ENCODE measurements at places on chromosomes 2 and 18.

- DNase-seq, result no peak
Measured at GRCh38 chr18:34871435-34871834, 161.3 kb downstream of the DTNA start.

GRCh38 chr2:3112131-3112530 is 265.5 kb downstream of the EIPR1 start:
- no peak for DNase-seq

GRCh38 chr2:127570282-127571250 is 35.1 kb downstream of the MYO7B start:
- no peak for DNase-seq

- DNase-seq, result no peak
Measured at GRCh38 chr2:172119089-172119488, 16.4 kb upstream of the DLX2 start.

GRCh38 chr2:19474128-19474527 is 115.7 kb upstream of the OSR1 start:
- no peak for DNase-seq

DNA sequence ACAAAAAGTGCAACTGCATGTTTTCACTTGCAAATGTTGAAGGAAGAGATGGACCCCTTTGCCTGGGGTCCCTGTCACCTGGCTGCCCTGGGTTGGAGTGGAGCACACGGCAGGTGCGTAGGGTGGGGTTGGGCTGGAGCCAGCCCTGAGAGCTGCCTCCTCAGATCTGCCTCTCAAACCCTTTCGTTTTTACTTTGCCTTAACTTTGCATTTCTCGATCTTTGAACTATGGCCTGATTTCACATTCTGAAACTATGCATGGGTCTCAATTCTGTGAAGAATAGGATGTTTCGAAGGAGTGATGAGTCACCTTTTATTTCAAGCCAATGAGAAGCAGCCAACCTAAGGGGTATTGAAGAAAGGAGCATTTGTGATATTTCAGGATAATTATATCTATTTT is 132.8 kb downstream of the ACOXL start:
- DNase-seq, result no peak

DNA sequence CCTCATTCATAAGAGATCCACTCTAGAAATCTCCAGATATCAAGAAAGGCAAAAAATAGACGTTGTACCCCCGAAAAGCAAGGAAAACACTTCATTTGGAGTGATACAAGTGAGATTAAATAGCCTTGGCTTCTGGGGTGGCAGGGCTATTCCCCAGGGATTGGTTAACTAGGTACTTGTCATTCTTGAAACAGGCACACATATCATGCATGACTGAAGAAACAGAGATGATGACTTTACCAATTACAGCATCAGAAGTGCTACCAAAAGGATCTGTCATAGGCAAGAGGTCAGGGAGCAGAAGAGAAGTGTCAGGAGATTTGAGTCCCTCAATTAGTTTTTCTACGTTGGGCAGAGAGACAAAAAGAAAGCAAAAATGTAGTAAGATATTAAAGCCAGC is 45.2 kb upstream of the NFU1 start:
- no peak for DNase-seq

DNA sequence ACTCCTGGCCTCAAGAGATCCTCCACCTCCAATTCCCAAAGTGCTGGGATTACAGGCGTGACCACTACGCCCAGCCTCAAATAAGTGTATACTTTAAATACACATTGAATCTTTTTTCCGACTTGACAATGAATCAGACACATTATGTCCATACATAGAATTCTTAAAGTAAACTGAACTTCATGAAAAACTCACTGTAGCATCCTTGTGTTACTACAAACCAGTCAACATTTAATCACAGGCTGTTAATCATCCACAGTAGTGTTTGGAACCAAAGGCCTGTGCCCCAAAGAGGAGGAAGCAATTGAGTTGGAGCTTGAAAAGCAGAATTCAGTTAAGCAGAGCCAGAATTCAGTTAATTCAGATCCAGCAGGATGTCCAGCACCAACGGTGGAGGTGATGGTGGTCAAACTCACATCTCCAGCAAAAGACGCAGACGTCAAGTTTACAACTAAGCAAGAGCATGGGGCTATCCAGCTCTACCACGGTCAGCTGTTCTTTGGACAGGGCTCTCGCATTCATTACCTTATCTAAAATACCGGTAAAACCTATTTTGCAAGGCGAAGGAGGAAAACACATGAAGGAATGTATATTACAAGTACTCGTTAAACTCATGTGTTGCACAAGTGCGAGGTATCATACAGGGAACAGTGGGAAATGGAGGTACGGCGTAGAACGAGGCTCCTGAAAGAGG is 1.2 kb downstream of the SLC39A6 start:
- no peak for DNase-seq

- no peak for DNase-seq
Measured at GRCh38 chr2:133773854-133774653, 205.8 kb upstream of the NCKAP5 start.

DNA sequence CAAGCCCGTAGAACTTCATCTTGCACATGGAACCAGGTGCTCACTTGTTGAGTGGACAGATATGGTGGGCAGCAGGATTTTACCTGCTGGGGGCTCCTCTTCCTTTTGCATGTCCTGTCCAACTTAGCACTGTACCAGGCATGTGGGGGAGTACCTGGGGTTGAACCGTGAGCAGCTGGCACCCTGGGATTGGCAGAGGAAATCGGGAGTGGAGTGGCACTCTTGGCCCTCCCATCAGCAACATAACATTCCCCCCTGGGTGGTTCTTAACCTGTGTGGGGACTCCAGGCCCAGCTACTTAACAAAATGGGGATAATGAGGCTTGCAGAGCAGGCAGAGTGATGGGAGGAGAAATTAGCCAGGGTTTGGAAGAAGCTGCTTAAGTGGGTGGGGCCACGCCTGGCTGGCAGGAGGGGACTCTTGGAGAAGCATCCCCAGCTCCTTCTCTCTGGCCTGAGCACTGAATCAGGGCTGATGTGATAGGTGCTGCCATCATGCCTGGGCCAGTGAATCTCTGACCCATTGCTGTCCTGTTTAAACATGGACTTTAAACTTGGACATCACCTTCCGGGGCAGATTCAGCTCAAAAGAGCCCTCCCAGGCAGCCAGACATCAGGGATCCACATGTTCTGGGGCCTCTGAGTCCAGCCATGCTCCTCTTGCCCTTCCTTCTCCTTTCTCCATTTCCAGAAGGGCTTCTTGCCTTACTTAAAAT is 15.5 kb downstream of the FOSL2 start:
- DNase-seq, result no peak

DNA sequence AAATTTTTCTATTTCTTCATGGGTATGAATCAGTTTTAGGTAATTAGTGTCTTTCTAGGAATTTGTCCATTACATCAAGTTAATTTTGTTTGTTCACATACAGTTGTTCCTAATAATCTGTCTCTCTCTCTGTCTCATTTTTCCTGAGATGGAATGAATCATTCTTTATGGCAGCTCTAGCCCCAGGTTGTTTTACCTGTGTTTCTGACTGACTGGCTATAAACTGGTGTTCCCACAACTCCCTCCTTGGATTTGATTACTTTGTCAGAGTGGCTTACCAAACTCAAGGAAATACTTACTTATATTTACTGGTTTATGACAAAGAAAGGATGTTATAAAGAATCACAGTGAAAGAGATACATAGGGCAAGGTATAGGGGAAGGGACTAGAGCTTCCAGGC is 15.1 kb downstream of the ADNP2 start:
- DNase-seq, result no peak

GRCh38 chr2:60337142-60337497 is 216.3 kb downstream of the BCL11A start:
- no peak for DNase-seq

DNA sequence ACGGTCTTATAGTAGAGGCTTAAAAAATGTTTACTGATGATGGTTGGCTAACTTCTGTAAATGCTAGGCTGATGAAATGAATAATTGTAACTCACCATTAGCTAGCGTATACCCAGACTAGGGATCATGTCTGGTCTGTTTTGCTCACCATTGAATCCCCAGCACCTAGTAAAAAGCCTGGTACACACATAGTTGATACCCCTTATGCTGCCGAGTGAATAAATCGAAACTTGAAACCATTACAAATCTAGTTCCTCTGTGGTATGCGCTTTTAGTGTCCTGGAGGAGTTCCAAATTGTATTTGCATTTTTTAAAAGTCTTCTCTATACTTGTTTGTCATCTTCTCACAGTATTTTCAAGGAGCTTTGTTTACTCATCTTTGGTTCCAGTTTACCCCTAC is 1.3 kb downstream of the TAF1B start:
- DNase-seq, result no peak

DNA sequence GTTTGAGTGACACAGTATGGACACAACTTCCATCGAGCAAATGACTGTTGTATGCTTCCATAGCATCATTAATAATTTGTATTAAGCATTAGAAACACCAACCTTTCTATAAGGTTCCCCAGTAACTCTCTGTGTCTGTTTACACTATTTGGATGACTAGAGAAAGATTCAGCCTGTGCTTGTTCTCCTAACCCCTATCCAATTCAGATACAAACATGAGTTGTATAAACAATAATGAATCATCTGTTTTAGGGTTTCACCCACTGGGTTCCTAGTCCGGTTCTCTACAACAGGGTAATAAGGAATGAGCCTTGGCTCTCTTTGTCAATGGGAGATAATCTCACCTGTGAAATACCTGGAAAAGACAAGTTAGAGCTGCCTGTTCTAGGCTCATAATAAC is 894.1 kb upstream of the PIK3C3 start:
- DNase-seq, result no peak

DNA sequence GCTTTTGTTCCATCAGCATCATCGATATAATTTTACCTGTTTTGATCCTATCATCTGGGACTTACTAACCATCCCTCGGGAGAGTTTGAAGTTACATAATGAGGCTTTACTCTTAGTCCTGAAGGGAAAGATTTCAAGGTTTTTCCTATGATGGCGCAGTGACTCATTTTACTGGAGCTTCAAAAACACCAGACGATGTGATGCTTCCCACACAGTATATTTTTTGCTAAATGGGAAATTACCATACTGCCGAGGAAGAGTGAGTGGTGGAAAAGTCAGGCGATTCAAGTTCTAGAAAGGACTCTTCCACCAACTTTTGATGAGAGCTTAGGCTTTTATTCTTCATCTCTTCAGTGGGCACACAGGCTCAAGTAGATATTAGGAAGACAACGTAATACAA is 44.6 kb upstream of the GCG start:
- DNase-seq, result no peak

DNA sequence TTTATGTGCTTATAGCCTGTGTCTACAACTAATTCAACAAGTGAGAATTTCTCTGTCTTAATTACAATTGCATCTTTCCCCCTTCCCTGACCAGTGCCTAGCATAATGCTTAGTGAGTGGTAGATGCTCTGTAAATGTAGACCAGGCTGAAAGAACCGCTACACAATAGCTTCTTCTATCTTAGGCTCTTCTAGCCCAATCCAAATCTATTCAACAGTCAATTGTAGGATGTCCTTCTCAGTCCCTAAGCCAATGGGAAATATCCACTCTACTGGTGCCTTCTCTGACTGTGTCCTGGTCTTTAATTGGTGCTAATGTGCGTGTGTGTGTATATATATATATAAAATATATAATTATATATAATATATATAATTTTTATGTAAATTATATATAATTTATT is 34.1 kb upstream of the GCC2 start:
- DNase-seq, result no peak

DNA sequence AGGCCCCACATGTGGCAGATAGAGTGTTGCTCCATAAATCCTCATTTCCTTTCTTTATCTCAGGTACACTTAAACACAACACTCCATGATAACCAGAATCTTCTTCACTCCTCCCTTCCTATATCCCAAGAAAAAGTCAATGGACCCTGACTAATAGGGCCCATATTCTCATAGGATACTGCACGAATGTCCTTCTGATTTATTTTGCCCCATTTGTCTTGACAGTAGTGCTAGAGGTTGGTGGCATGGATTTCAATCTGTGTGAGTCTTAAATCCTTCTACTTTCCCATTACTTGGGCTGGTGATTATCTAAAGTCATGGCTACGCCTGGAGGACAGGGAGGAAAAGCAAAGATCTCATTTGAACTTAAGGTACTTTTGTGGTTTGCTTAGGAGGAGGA is 156.0 kb downstream of the ACOXL start:
- DNase-seq, result no peak

DNA sequence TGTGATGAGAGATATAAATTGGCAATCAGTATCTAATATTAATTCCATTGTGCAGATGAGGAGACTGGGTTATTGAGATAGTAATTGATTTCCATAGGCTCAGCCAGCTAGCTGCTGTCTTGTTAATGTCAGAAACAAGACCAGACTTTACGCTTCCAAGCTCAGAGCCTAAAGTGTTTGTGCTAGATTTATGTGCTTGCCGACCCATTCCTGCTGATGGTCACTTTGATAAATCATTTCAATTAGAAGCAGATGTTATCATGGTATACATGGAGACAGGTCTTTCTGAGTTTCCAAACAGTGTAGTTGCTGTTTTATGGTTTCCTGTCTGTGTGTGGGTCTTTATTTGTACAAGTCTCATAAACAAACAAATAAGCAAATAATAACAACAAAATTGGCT is 92.8 kb downstream of the AQP4 start:
- no peak for DNase-seq

DNA sequence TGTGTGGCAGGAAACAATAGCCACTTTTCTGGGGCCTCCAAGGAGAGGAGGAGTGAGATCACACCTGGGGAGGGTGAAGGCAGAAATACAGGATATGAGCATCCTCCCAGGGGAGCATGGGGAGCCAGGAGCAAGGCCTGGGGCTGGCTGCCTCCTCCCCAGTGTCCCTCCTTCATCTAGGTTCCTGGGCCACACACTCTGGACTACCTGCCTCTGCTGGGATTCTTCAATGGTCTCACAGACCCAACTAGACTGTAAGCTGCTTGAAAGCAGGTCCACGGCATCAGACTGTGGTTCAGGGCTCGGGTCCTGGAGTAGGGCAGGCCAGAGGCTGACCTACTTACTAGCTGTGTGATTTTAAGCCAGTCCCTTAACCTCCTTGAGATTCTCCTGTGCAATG is 94.0 kb downstream of the MCFD2 start:
- no peak for DNase-seq

DNA sequence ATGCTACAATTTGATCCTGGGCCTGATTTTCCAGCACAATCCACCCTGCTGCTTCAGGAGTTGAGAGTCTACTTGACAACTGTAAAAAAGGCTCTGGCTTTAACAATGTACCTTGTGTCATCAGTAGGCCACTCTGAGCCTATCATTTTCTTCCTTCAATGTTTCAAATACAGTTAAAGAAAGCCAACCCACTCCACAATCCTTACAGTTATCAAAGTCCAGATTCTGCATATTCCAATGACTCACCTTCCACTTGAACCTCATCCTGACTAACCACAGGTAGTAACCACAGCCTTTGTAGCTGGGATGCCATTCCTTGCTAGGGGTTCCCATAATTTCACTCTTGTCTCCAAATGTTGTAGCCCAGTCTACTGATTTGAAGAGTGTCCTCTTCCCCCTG is 35.5 kb upstream of the AQP4 start:
- no peak for DNase-seq

Data from stimulated activated CD8-positive, alpha-beta memory T cell treated with anti-CD3 and anti-CD28 coated beads, Interleukin-4, amount 100 ng/mL, for 4 hours (primary cell).